Stomach (tissue), 19 donors: ENCODE measurements at places on chromosomes 12 and 14.

DNA sequence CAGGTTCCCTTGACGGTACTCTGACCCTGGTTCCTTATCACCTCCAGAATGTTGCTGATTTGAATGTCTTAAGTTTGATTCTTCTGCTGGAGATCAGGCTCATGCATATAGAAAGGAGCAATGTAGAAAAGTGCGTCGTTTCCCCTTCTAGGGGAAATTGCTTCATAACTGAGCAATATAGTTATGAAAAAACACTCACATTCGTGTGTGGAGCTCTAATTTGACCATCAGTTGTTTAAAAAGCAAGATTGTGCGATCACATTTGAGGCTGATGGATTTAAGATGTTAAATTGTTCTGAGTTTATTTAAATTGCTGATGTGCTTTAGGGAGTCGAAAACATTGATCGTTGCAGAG, 19.2 kb downstream of the PELI2 start:
- H3K4me3 ChIP-seq, result no peak overlapping the region
- no peak overlapping the region for H3K27ac ChIP-seq

DNA sequence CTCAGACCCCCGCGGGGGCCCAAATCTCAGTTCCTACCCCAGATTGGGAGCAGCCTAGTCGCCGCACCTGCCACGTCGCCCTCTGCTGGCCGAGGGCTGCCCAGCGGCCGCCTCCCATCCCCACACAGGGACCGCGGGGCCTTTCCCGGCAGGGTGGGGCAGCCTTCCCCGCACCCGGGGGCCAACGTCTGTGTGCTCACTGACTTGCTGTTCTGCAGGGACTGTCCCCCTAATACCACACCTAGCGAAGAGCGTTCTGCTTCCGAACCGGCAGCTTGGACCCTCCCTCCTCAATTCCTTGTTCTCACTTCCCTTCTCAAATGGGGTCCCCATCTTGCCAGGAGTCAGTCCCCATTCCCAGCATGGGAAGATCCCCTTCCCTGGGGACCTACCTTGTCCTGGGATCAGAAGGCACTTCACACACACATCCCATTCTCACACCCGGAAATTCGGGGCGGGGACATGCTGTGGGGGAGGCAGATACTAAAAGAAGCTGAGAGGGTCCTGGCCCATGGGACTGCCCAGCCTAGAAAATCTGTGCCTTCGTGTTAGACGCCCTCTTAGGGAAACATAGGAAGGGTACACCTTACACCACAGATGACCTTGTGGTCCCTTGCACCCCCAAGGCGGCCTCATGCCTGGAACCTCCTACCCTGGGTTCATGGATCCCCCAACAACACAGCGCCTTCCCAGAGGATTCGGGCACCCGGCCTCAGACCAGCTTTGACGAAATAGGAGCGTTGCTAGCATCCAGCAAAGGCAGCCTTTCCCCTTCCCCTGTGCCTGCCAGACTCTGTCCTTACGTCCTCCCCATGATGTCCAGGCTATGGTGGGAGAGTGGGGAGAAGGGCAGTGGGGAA, 16.4 kb downstream of the ACVRL1 start:
- no peaks in the 10 kb centered on the region for H3K27me3 ChIP-seq
- H3K4me3 ChIP-seq, result peak overlapping the region; percentile 1
- H3K36me3 ChIP-seq, result peaks cover 10% of the 10 kb centered on the region
- H3K4me1 ChIP-seq, result peaks cover 21% of the 10 kb centered on the region
- DNase-seq, result peak; percentile 83
- peak overlapping the region; percentile 65 for H3K27ac ChIP-seq

DNA sequence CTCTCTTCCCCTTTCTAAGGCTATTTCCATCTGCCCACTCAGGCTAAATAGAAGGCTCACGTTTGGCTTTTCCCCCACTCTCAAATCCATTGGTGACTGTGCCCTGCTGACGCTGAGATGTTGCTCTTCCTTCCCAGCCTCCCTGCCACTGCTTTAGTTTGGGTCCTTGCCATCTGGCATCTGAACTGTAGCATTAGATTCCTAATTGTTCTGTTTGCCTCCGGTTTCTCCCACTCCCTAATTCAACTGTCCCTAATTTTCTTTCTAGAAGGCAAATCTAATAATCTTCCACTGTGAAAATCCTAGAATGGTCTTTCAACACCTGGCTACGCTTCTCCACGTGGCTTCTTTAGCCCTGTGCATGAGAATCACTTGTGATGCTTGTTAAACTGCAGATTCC, 37.6 kb upstream of the SMOC1 start:
- no peaks in the 10 kb centered on the region for H3K36me3 ChIP-seq
- H3K4me3 ChIP-seq, result no peak overlapping the region
- H3K27me3 ChIP-seq, result no peaks in the 10 kb centered on the region

DNA sequence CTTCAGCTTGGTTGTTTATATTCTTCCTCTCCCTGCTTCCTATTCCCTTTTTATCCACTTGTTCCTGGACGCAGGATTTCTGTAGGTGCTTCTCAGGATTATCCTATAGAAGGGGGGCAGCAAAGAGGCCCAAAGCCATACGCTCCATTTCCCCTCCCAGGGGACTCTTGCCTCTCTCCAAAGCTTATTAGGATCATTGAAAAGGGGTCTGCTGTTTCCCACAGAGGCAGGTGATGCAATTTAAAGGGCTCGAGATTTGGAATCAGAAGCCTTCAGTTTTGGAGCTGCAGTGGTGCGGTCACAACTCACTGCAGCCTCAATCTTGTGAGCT, 31.5 kb upstream of the SYNDIG1L start:
- no peak overlapping the region for H3K4me3 ChIP-seq
- no peak overlapping the region for H3K27ac ChIP-seq
- no peak for DNase-seq

DNA sequence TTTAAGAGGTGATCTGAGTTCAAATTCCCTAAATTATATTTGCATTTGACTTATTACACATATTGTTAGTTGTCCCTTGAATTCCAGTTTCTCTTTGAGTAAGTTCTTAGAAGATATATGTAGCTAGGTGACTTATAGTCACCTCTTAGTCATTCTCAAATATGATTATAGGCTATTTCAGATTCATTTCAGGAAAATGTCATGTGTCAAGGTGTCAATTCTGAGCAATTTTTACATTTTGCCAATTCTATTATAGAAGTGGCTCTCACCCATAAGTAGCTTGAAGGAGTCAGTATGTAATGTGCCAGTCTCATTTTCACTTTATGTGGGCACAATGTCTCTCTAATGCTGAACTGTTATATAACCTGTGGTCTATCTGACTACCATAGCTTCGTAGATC, 623.4 kb downstream of the DIO2 start:
- DNase-seq, result no peak
- no peak overlapping the region for H3K4me3 ChIP-seq
- no peaks in the 10 kb centered on the region for H3K27me3 ChIP-seq
- H3K36me3 ChIP-seq, result no peaks in the 10 kb centered on the region
- no peak overlapping the region for H3K27ac ChIP-seq

GRCh38 chr12:114858388-114859146, 174.6 kb upstream of the TBX3 start:
- DNase-seq, result peak; percentile 14
- H3K27me3 ChIP-seq, result no peaks in the 10 kb centered on the region
- H3K4me3 ChIP-seq, result no peak overlapping the region

- DNase-seq, result no peak
- H3K36me3 ChIP-seq, result no peaks in the 10 kb centered on the region
- no peak overlapping the region for H3K4me3 ChIP-seq
- no peaks in the 10 kb centered on the region for H3K4me1 ChIP-seq
- no peak overlapping the region for H3K27ac ChIP-seq
Measured at GRCh38 chr14:33335366-33335765, 396.7 kb downstream of the NPAS3 start.

GRCh38 chr14:85087201-85087600, 442.7 kb upstream of the FLRT2 start:
- H3K27me3 ChIP-seq, result no peaks in the 10 kb centered on the region
- no peak overlapping the region for H3K4me3 ChIP-seq
- H3K27ac ChIP-seq, result no peak overlapping the region
- no peaks in the 10 kb centered on the region for H3K36me3 ChIP-seq

DNA sequence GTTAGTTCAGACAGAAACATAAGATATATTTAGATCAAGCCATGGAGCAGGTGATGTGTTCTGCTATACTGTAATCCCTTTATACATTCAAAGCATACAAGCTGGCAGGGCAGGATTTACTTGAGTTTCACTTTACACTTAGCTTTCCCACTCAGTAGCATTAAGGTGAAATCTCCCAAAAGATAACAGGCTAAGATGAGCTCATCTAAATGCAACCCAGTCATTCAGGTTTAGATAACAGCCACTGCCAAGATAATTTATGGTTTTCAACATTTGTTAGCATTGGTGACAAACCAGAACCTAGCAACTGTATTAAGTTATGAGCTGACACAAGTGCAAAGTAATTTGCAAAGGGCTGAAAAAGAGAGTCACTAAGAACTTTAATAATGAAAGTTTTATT, 925.1 kb upstream of the ATXN7L3B start:
- no peaks in the 10 kb centered on the region for H3K27me3 ChIP-seq
- H3K4me3 ChIP-seq, result no peak overlapping the region
- H3K27ac ChIP-seq, result no peak overlapping the region
- no peaks in the 10 kb centered on the region for H3K4me1 ChIP-seq
- no peaks in the 10 kb centered on the region for H3K36me3 ChIP-seq

DNA sequence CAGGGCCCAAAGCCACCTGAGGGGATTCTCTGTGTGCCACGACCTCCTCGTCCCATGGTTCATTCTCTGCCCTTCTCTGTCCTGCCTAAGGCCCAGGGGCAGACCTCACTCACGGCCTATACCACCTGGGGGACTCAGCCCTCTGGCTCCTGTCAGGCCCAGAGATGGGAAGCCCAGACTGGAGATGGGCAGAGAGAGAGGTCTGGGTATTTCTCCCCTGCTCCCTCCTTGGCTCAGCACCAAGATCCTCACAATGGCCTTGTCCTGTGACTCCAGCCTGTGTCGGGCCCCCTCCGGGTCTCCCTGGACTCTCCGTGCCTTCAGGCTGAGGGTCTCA, 46.9 kb upstream of the BCL11B start:
- H3K36me3 ChIP-seq, result no peaks in the 10 kb centered on the region
- no peak for DNase-seq
- no peak overlapping the region for H3K4me3 ChIP-seq
- no peak overlapping the region for H3K27ac ChIP-seq
- peaks cover 10% of the 10 kb centered on the region for H3K4me1 ChIP-seq
- H3K27me3 ChIP-seq, result no peaks in the 10 kb centered on the region

DNA sequence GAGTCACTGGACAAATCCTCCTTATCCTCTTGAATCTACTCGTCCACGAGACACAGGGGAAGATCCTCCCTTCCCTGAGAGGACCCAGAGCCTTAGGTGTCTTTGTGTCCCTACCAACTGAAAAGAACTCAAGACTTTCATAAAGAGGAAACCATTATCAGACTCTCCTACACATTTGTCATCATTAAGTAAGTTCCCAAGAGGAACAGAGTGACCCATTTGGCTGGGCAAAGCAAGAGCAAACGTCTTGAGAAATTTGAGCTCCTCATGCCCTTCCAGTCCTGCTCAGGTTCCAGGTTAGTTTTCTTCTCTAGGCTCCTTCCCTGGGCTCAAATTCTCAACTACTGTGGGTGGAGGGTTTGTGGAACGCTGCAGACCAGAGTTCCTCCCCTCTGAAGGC, 5.7 kb downstream of the MLF2 start:
- H3K36me3 ChIP-seq, result peaks cover 65% of the 10 kb centered on the region
- no peak overlapping the region for H3K27ac ChIP-seq
- DNase-seq, result no peak

DNA sequence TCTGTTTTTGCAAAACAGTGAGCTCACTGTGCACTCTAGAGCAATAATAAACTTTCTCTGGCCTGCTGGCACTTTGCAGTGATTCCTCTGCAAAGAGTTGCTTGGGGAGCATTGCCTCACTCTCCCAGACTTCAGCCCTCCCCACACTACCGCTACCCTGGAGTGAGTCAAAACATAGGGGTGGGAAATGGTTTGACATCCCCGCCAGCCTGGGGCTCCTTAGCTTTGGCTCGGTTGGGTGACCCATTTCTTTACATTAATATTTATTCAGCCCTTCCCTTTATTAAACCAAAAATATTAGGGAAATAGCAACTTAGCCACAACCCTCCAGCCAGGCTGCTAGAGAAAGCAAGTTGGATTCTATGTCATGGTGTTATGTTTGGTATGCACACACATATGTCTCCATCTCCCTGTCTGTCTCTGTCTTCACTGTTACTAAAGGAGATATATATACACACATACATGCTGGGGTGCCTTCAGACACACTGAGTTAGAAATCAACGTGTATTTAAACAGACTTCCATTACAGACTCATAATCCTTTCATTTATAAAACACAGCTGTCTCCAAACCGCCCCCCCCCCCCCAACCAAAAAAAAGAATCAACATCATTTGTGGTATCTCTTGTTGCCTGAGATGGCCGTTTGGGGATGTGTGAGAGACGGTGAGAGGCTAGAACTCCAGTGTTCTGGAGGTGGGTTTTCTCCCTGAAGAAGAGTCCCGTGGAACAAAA, 3.4 kb upstream of the IRF2BPL start:
- DNase-seq, result peak; percentile 81
- no peaks in the 10 kb centered on the region for H3K36me3 ChIP-seq
- no peaks in the 10 kb centered on the region for H3K27me3 ChIP-seq
- H3K27ac ChIP-seq, result peak overlapping the region; percentile 100
- H3K4me3 ChIP-seq, result peak overlapping the region; percentile 40
- H3K4me1 ChIP-seq, result peaks cover 53% of the 10 kb centered on the region
